ENCODE measurements at places on chromosomes 2 and 18.

- DNase-seq, result peak; percentile 85
Observed at GRCh38 chr2:36753706-36754221, 57.3 kb downstream of the VIT start.

- DNase-seq, result no peak
Observed at GRCh38 chr18:48020337-48021250, 90.1 kb upstream of the SMAD2 start.

- no peak for DNase-seq
Observed at GRCh38 chr2:229176136-229176535, 95.0 kb downstream of the PID1 start.

GRCh38 chr2:165373278-165374010 lies 96.1 kb upstream of the CSRNP3 start:
- peak; percentile 60 for DNase-seq

DNA sequence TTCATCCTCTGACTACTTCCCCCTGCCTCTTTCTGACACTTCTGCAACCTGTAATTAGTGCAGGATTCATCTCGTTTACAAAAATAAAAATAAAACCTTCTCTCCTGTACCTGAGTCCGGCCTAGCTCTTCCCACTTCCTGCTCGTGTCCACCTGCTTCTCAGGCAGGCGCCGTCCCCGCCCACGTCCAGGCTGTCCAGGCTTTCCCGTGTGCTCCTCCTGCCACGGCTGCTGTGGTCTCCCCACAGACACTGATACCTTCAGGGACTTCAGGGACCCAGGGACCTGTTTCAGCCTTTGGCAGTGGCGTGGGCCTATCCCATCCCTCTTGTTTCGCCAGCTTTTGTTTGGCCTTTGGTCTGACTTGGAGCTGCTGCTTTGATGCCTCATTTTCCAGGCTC lies 272.5 kb downstream of the PHLPP1 start:
- DNase-seq, result no peak

GRCh38 chr2:231688719-231689118 lies 19.6 kb upstream of the PTMA start:
- DNase-seq, result no peak

DNA sequence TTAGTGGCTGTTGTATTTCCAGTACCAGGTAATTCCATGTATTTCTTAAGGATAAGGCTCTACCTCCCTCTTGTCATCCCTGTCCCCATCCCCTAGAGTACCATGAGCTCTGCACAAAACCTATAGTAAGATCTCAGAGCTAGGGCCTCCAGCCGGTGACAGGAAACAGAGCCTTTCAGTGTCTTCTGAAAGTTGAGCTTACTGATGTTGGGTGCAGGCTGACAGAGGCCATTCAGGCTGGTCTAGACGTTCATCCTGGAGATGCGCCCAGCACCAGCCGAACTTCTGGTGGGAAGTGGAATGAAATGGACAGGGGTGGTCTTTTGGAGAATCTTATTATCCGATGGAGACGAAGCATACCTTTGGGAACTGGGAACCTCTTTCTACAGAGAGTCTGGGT lies 16.7 kb upstream of the LYPD6B start:
- no peak for DNase-seq

DNA sequence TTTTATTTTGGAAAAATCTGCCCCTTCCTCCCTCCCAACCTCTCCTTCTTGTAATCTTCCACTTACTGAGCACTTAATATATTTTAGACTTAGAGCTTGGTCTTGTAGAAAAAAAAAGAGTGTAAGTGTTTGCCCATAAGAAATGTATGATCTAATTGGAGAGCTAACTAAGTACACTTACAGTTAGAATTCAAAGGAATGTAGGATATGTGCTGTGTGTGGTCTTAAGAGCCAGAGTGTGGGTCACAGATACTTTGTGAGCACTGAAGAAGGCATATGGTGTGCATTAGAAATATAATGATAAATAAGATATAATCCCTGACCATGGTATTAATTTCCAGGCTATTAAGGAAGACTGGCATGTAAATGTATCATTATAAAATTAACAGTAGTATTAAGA lies 91.8 kb upstream of the ZNF521 start:
- DNase-seq, result no peak

DNA sequence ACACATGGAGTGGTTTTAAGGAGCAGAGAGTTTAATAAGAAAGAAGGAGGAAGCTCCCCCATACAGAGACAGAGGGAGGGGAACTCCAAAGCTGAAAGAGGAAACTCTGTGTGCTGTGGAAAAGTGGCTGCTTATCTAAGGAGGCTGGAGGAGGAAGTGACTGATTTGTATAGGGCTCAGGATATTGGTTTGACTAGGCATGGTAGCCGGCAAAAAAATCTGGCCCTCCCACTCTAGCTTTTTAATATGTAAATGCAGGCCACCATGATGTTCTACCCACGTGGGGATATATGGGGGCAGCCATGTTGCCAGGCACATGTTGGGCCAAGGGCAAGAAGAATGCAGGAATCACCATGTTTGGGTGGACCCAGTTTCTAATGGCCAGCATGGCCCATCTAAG lies 64.3 kb downstream of the HNMT start:
- DNase-seq, result no peak

DNA sequence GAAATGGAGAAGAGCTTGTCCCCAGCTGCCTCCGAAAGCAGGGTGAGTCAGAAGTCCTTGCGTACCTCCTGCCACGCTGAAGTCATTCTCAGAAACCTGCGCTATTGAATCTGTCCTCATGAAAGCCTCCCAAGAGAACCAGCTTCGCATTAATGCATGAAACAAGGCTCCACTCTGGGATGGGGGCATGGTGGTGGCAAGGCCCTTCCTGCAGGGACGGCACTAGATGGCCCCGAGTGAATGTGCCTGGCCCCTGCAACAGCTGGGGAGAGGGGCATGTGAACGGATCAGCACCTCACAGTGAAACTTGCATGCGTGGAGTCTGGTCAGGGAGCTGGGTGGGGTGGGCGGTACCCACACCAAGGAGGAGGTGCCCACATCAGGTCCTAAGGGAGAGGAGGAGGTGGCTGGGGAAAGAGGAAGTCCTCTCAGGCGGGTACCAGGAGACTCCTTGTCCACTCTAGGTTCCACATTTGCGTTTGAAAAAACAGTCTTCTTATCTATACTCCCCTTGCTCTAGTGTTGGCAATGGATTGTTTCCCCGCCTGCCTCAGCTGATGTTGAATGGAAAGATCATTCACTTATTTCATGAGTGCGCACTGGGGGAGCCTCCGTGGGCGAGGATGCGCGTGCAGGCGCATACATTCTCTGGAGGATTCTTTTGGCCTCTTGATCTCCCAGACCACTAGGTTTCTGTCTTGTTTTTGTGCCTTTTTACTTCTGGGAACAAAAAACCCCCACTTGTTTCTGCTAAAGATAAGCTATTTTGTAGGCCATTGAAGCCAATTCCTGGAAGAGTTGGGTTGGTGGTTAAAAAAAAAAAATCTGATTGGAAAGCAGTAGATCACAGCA lies 104.7 kb downstream of the KLHL29 start:
- DNase-seq, result no peak

DNA sequence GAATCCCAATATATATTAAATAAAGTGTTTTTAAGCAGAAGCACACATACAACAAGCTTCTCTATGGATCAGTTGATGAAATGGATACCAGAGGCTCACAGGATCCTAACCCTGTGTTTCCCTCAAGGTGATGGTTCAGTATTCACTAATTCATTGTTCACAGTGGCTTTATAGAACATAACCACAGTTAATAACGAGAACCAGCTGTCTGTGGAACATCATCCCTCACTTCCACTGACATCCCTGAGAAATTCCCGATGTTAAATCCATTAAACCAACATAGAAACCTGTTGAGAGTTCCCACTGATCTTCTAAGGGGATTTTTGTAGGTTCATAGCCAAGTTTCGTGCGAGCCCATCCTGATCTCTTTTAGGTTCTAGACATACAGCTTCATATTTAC lies 29.0 kb downstream of the CCDC195 start:
- DNase-seq, result no peak

DNA sequence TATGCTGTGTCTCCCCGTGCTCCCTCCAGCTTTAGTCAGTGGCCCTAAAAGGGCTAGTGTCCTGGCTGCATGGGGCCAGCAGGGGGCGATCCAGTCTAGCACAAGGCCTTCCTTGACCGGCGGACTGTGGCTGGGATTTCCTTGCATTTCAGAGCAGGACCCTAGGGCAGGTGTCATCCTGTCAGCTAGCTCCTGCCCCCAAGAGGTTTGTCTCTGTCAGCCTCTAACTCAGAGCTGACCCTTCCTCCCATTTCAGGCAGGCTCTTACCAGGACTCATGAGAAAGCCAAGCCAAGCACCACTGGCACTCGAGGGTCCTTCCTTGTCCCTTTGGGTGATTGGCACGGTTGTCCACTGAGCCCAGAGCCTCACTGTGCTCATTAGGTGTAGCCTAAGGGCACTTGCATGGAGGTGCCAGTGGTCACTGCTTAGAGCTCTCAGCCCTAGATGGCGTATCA lies 140.3 kb downstream of the RPIA start:
- DNase-seq, result peak; percentile 40

GRCh38 chr2:120390381-120391055 lies 44.6 kb downstream of the INHBB start:
- no peak for DNase-seq

- DNase-seq, result peak; percentile 96
Observed at GRCh38 chr2:178112202-178113152, at the start of gene RBM45. TSS of gene RBM45 (plus strand) at chr2:178112437. CDS start at chr2:178112547, 110 bp downstream.

DNA sequence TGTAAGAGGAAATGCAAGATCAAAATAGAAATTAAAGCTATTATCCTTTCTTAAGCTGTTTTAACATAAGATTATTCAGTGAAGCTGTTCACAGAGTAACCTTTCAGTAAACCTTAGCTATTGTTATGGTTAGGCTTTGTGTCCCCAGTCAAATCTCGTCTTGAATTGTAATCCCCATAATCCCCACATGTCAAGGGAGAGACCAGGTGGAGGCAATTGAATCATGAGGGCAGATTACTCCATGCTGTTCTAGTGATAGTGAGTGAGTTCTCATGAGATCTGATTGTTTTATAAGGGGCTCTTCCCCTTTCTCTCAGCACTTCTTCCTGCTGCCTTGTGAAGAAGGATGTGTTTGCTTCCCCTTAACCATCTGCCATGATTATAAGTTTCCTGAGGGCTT lies 424.4 kb downstream of the DSEL start:
- no peak for DNase-seq

GRCh38 chr18:1916869-1917523 lies 654.3 kb downstream of the METTL4 start:
- DNase-seq, result no peak

GRCh38 chr2:223853425-223853837 lies 16.0 kb upstream of the AP1S3 start:
- no peak for DNase-seq

DNA sequence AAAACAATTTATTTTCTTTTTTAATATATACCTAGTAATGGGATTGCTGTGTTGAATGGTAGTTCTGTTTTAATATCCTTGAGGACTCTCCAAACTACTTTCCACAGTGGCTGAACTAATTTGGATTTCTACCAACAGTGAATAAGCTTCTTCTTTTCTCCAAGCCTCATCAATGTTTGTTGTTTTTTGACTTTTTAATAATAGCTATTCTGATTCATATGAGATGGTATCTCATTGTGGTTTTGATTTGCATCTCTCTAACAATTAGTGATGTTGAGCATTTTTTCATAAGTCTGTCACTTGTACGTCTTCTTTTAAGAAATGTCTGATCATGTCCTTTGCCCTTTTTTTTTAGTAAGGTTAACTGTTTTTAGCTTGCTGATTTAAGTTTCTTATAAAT lies 863.3 kb downstream of the CNTNAP5 start:
- no peak for DNase-seq

DNA sequence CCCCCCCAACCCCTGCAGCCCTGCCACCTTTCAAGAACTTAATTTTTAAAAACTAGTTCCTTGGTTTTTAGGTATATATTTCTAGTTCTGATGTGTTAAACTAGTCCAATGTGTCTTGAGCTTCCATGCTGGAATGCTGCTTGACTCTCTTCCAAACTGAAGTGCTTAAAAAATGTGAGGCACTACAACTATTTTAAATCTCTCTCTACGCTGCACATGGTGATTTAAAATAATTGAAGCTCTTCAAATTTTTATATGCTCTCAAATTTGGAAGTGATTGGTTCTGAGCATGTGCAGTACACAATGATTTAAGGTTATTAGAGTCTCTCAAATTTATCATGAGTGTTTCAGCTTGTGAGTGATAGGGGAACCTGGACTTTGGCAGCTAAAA lies 192.6 kb upstream of the ZEB2 start:
- no peak for DNase-seq

- no peak for DNase-seq
Observed at GRCh38 chr2:43491065-43491639, 104.7 kb downstream of the THADA start.

GRCh38 chr18:8480506-8481328 lies 128.5 kb upstream of the RAB12 start:
- DNase-seq, result peak; percentile 54

DNA sequence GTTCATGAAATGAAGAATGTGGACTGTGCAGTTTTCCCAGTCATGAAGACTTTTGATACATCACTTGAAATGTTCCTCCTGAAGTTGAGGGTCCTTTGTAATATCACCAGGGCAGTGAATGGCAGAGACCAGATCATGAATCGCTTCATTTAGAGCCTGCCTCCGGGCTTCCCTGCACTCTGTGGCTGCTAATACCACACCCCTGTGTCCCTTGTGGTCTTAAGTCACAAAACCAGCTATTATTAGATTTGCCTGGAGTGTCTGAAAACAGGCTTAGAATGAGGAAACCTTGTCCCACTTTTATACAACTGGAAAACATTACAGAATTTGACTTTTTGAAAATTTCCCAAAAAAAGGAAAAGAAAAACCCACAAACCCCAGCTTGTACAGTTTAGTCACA lies 147.9 kb downstream of the MGAT5 start:
- DNase-seq, result no peak

GRCh38 chr18:13871701-13872100 lies 43.6 kb downstream of the MC2R start:
- no peak for DNase-seq

- no peak for DNase-seq
Observed at GRCh38 chr2:20444993-20445910, 1.6 kb upstream of the RHOB start.

Data from A673 (cell line).